Sciatic nerve (tissue), 2 donors: ENCODE measurements at places on chromosomes 4 and X. TPM values are rescaled to one million over a fixed set of nuclear protein-coding genes. Genes with fewer than 3 reads are reported as not detected.
A peak's percentile ranks its signal among the peaks of the same experiment; 100 is the strongest.

Gene SEC24B
- 46.7 TPM for total RNA-seq

DNA sequence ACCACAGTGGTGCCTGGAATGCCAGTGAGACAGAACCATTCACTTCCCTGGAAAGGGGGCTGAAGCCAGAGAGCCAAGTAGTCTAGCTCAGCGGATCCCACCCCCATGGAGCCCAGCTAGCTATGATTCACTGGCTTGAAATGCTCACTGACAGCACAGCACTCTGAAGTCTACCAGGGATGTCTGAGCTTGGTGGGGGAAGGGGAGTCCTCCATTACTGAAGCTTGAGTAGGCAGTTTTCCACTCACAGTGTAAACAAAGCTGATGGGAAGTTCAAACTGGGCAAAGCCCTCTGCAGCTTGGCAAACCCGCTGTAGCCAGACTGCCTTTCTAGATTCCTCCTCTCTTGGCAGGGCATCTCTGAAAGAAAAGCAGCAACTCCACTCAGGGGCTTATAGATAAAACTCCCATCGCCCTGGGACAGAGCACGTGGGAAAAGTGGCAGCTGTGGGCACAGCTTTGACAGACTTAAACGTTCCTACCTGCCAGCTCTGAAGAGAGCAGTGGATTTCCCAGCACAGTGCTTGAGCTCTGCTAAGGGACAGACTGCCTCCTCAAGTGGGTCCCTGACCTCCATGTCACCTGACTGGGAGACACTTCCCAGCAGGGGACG, 32.0 kb downstream of the NAP1L2 start:
- DNase-seq, result no peak

GRCh38 chrX:132718431-132718958, 229.7 kb upstream of the MBNL3 start:
- no peak for DNase-seq

Gene NSUN7
- 1.2 TPM for total RNA-seq

- DNase-seq, result no peak
Measured at GRCh38 chr4:61950625-61951024, 750.5 kb downstream of the ADGRL3 start.

- DNase-seq, result no peak
Measured at GRCh38 chr4:184514121-184514988, 40.0 kb upstream of the IRF2 start.

GRCh38 chr4:167339781-167340180, 105.5 kb upstream of the SPOCK3 start:
- no peak for DNase-seq

DNA sequence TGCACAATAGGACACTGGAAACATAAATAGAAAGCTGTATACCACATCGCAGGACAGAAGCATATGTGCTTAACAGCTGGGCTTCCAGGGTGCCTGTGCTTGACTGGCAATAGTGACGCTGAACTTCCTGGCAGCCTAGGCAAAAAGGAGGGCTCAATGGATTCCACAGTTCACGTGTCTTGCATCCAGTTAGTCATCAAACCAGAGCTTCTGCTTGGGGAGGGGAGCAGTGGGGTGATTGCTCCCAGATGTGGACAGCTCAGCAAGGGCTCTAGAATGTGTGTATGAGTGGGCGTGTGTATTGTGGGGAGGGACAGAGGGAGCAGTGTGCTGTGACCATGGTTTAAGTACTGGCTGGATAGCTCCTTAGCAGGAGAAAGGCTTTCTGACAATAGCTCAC, 2.3 kb downstream of the PRRG3 start:
- peak; percentile 58 for DNase-seq

GRCh38 chr4:101528526-101528925, 181.2 kb upstream of the PPP3CA start:
- DNase-seq, result no peak

DNA sequence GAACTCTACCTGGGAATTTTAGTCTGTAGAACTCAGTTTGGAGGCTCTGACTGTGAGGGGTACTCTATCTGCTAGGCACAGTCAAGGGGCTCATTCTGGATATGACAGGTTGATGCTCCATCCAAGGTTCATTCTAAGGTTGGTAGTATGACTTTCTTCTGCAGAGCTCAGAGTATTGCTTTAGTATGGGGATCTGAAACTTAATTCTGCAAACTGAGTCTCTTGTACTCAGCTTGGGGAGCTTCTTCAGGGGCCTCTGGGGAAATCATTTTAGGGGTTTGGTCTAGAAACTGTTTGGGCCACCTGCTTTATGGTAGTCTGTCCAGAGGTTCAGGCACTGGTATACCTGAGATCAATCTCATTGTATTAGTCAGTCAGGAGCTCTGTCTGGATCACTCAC, 9.7 kb upstream of the TSR2 start:
- DNase-seq, result no peak

Gene EMCN
- 58.5 TPM for total RNA-seq

Gene KCTD8
- total RNA-seq, result 0.45 TPM

Gene GLRA3
- total RNA-seq, result not detected

- DNase-seq, result no peak
Measured at GRCh38 chrX:120021927-120022326, 55.6 kb downstream of the RHOXF2B start.

- DNase-seq, result no peak
Measured at GRCh38 chrX:148381603-148382002, 118.8 kb upstream of the AFF2 start.

- no peak for DNase-seq
Measured at GRCh38 chrX:153924149-153924861, 1.8 kb downstream of the ARHGAP4 start.
